Activated naive CD8-positive, alpha-beta T cell treated with anti-CD3 and anti-CD28 coated beads, Interleukin-2, amount 50 U/mL, for 24 hours (primary cell): ENCODE measurements at places on chromosomes 16 and 17.
A peak's percentile ranks its signal among the peaks of the same experiment; 100 is the strongest.

DNA sequence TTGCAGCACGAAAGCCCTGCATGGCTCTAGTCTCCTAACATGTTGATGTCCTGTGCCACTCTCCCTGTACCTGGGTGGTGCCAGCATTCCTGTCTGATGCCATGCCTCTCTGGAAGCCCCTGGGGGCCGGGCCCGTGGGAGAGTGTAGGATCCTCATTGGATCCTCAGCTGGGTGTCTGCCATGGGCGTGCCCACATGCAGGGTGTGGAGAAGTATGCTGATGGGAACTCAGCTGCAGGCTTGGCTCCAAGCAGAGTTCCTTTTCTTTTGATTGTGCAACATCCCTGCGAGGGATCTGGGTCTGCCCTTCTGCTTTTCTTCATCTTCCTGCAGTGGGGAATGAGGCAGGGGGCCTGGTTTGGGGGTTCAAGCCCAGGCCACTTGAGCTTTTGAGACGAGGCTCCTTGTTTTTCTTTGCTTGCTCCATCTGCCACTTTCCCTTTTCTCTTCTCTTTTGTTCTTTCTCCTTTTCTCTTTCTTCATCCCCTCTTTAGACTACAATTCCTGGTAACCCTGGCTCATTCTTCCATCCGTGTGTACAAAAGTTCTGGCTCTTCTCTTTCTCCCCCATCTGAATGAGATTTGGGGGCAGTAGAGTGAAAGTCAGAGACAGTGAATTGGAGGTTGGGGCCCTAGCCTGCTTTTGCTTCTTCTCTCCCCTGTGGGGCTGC, 32.9 kb downstream of the KSR1 start:
- no peak for DNase-seq

DNA sequence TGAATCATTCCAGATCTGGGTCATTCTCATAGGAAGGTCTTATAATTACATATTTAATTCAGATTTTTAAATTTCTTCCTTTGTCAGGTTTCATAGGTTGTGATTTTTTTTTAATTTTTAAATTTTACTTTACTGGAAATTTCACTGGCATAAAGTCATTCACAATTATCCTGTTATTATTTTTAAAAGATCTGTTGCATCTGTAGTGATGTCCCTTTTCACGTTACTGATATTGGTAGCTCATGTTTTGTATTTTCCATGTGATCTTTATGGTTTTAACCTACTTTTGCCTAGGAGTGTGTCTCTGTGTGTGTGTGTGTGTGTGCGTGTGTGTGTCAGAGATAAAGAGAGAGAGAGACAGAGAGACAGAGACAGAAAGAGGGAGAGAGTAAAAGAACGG, 216.6 kb upstream of the KCNJ16 start:
- DNase-seq, result no peak

- DNase-seq, result no peak
These were observed 253.9 kb upstream of the CACNG5 start for GRCh38 chr17:66580956-66581391.

GRCh38 chr17:34253139-34253525, 2.0 kb upstream of the CCL2 start:
- no peak for DNase-seq

- DNase-seq, result no peak
These were observed 18.8 kb downstream of the STX4 start for GRCh38 chr16:31052114-31052513.

DNA sequence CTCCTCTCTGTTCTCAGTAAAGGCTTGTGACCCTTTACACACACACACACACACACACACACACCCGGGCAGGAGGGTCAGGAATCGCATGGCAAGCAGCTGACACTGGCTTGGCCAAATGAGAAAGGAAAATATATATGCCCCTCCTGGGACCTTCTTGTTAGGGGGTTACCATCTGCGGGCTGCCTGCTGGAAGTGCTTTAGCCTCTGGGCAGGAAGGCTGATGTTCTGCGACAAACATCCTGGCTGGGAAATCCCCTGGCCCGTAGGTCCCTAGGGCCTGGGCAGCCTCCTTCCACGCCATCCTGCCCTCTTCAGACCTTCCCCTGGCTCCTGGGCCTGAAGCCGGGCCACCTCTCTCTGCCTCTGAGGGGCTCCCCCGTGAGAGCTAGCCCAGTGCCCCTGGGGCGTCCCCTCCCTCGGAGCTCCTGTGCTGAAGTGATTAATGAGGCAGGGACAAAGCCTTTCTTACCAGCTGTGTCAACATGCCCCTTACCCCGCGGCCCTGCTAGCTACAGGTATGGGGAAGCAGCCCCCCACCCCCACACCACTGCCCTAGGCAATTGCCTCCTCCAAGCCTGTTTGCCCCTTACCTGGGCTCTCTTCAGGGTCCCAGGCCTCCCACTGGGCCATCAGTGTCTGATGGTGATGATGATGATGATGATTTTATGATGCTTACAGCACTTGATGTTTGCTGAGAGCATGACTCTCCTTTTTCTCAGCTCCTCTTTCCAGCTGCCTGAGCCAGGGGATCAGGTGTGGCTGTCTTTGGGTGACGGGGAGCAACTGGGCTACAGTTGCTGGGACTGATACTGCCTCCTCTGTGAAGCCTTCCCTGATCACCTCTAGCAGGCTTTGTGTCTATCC, 32.8 kb upstream of the ETV4 start:
- peak; percentile 32 for DNase-seq

- DNase-seq, result no peak
These were observed 84.3 kb downstream of the MARCHF10 start for GRCh38 chr17:62723842-62724241.

DNA sequence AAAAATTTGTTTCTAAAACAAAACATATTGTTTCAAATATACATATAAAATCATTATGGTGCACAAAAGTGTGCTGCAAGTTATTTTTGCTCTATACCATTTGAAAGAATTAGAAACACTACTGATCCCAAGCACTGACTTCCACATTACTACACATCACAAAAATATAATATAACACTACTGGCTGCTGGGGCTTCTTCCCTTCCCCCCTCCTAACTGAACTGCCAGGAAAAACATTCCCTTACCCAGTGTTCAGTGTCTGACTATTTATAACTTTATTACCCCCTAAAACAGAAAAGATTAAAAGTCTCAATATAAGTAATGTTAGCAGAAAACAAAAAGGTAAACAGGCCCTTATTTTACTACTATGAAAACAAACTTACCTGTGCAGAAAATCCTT, 36.9 kb downstream of the GPATCH8 start:
- DNase-seq, result no peak

- DNase-seq, result no peak
These were observed 14.6 kb downstream of the CACNA1H start for GRCh38 chr16:1167276-1168107.

DNA sequence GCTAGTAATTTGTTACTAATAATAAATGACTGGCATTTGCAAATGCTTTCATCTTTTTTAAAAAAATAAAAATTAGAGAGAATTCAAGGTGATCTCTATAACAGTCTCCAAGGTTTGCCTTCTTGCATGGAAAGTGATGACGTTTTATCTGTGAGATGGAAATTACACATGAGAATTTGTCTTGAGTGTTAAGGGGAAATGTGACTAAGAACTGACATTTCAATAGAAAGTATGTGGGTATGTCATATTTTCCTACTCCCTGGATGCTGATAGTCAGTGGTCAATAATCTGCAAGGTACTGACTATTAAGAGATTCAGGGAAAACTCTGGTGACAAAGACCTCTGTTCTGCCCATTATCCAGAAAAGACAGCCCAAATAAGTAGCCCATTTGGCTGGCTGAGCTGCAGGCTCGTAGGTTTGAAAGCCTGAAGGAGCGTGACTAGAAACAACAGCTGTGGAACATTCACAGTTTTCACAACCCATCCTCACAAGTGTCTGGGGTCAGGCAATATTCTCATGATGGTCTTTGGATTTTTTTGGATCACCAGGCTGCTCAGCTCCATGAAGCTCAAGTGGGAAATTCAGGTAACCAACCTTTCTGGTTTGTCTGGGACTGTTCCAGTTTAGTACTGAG, 49.7 kb upstream of the WSCD1 start:
- no peak for DNase-seq

DNA sequence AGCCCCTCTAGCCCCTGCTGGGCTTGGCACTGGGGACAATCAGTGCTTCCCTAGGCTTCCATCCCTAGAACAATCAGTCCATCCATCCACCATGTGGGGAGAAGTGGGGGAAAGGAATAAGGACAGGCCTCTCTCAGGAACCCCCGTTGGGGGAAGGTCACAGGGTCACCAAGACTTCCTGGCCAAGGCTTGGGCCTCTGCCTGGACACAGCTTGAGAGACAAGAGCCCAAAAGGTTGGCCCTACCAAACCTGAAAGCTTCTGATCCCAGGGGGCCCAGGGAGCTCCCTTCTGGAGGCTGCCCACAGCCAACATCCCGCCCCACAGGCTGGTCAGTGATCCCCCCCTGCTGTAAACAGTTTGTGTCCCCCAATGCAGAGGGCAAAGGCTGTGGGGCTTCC, 16.2 kb upstream of the MTMR4 start:
- no peak for DNase-seq

- no peak for DNase-seq
These were observed 13.1 kb downstream of the MAP2K3 start for GRCh38 chr17:21297597-21297996.

- DNase-seq, result peak; percentile 56
These were observed 26.5 kb downstream of the STAT3 start for GRCh38 chr17:42361781-42362186.

DNA sequence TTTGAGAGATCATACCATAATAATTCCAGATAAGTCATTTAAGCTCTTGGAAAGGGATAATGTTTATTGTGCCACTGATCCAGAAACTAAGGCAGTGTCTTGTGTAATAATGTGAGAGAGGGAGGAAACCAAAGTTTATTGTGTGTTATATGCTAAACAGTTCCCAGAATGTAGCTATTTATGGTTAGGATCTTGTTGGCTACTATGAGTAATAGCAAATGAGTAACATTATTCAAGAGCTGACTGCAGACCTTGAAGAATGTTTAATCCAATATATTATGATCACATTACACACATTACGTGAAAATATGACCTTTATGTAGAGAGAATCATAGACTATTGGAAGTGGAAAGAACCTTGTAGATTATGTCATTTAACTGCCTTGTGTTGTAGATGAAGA, 139.5 kb downstream of the BCAS3 start:
- DNase-seq, result no peak

DNA sequence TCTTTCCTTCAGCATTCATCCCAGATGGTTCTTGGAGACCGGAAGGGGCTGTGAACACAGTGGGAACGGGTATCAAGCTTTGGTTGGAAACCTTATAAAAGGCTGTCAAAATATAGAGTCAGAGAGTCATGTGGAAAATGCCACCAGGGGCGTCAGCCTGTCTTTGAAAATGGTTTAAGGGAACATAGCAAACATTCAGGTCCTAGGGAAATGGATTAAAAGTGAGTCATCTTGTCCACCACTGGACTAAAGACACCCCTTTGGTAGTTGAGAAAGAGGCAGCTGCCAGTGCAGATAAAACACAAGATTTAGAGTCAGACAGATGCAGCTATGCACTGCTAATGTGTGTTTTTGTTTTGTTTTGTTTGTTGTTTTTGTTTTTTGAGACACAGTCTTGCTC, 47.8 kb upstream of the BCO1 start:
- no peak for DNase-seq

DNA sequence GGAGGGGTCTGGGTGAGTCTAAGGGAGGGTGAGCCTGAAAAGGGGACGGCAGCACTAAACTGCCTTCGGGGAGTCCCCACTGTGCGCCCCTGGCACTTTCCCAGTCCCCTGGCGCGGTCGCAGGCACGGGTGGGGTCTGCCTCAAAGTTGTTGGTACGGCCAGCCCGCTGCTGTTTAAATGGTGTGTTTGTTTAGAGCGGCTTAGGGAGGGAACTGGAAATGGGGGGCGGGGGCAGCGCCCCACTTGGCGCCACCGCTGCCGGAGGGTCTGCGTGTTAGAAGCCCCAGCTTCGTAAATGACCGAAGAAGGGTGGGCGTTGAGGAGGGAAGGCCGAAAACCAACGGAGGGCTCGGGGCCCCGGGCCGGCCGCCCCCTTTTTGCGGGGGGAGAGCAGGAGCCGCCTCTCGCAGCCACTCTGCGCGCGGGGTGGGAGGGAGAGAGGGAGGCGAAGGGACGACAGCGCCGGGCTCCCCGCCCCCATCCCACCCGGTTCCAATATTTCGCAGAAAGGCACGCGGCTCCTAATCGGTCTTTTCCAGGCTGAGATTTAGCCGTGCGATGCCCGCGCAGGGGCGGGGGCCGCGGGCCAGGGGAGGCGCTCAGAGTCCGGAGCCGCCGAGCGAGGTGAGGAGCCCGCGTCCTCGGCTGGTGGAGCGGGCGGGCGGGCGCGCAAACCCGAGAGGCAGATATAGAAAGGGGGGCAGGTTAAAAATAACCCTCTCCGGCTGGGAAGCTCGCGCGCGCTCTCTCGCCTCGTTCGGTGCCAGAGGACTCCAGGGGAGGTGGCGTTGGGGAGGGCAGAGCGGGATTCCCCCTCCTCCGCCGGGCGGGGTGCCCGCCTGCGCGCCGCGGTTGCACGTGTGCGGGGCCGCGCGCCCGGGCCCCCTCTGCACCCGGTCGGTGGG, 54.9 kb downstream of the SREBF1 start:
- peak; percentile 31 for DNase-seq

- DNase-seq, result peak; percentile 90
These were observed 15.3 kb upstream of the MNT start for GRCh38 chr17:2416010-2416734.

DNA sequence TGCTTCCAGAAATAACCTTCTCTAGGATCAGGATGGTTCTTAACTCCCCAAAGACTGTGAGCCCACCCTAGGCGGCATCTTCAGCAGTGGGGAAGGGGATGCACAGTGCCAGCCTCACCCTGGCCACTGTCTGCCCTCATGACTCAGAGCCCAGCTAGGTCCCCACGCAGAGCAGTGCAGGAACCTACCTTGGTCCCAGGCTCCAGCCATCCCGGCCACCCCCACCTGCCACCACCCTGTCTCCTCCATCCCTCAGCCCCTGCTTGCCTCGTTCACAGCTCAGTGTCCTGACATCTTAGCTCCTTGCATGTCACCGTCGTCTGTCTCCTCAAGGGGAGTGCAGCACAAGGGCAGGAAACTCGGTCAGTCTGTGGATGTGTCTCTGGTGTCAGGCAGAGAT, 16.1 kb upstream of the KRTAP17-1 start:
- no peak for DNase-seq

DNA sequence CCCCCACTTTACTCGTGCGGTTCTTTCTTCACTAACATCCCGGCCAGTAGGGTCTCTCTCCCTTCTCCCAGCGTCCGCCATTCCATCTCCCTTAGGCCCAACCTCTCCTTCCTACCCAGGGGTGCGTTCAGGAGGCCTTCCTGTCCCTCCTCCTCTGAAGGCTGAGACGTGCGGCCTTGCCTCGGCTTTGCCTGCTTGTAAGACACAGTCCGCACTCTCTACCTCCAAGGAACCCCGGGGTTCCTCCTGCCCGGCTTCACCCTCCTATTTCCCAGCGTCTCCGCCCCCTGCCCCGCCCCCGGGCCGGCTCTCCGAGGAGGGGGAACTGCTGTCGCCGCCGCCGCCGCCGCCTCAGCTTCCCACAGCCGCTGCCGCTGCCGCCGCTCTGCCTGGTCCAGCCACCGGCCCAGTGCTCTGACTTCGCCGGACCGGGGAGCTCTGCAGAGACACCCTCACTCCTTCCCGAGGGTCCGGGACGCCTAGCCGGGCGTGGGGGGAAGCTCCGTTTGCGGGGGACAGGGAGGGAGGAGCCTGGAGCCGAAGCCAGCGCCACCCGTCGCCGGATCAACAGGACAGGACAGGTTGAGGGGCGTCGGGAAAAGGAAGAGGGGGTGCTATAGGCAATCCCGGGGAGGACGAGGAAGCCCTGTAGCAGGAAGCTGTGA, 1.2 kb upstream of the FGF11 start:
- DNase-seq, result peak; percentile 79
